Karpas-422 (cell line): ENCODE measurements at places on chromosomes 13 and 19. TPM values are rescaled to one million over a fixed set of nuclear protein-coding genes. Genes with fewer than 3 reads are reported as not detected.

- no peak for DNase-seq
Observed at GRCh38 chr13:48411147-48411794, 1.6 kb downstream of the LPAR6 start.

GRCh38 chr19:46124638-46125115 lies at the start of gene IGFL3:
Gene IGFL3, minus strand, starts transcription at chr19:46124688. Its CDS starts 39 bp downstream, at chr19:46124649.
- peak; percentile 61 for DNase-seq

DNA sequence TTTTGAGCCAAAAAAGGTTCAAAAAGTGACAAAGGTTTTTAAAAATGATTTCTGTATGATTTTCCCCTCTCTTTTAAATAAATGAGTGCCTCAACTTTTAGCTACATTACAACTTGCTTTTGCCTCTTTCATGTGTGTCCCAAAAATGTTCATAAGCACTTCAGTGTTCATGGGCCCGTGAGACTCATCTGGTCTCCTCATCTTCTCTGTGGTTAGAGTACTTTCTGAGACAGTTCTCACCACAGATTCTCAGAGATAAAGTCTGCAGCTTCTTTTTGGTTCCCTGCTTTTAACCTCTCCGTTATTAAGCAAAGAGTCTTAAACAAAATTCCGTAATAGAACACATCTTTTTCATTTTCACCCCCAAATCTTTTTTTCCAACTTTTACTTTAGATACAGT lies 156.9 kb downstream of the DLEU7 start:
- DNase-seq, result no peak

DNA sequence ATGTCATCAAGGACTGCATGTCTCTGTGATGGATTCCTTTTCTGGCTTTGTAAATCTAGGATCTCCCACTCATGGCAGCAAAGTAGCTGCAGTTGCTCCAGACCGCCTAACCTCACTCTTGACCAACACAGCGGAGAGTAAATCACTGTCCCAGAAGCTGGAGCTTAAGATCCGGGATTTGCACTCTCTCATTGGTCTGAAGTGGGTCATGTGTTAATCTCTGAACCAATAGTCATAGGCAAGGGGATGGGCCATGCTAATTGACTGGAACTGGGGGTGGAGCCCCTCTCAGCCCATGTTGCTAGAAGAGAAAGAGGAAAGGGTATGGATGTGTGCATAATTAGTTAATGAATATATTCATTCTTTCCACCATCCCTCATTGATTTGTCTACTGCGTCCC lies 34.0 kb downstream of the VAV1 start:
- peak; percentile 66 for DNase-seq

DNA sequence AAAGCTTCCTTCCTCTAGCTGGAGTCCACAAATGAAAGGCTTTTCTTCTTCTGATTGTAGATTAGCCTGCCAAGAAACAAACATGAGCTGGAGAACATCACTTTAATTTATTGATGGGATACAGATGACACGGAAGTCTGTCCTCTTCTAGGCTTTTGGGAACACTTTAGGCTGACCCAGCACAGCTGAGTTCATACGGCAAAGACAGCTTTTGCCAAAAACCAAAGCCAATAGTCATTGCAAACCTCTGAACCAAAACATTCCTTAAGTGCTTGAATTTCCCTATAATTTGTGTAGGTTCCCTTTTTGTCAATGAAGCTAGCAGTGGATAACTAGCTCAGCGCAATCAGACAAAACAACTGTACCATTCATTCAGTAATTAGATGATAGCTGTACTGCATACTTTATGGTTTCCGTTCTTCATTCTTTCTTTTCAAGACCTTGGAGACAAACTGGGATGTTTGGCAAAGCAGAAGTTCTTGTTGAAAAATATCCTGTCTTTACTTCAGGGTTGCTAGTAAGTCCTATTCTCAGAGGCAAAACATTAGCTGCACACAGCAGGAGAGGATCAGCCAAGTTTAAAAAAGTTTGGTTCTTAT lies 95.7 kb upstream of the SPRY2 start:
- no peak for DNase-seq

DNA sequence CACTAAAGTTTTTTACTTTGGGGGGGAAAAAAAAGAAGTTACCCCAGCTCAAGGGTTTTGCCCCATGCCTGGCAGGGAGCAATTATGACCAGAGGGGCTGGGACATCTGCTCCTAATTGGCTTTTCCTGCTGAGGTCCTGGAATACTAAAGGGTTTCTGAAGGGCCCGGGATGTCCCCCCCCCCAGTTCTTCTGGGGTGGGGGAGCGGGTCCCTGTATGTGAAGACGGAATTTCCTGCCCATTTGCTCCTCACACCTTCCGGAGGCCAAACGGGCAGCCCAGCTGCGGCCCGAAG lies 1.1 kb upstream of the DLL3 start:
- DNase-seq, result no peak

- DNase-seq, result no peak
Observed at GRCh38 chr19:15137777-15138176, 30.6 kb downstream of the SYDE1 start.

- DNase-seq, result no peak
Observed at GRCh38 chr13:25871389-25872125, 180.3 kb downstream of the SHISA2 start.

GRCh38 chr13:94717916-94718315 lies 5.6 kb upstream of the SOX21 start:
- no peak for DNase-seq

DNA sequence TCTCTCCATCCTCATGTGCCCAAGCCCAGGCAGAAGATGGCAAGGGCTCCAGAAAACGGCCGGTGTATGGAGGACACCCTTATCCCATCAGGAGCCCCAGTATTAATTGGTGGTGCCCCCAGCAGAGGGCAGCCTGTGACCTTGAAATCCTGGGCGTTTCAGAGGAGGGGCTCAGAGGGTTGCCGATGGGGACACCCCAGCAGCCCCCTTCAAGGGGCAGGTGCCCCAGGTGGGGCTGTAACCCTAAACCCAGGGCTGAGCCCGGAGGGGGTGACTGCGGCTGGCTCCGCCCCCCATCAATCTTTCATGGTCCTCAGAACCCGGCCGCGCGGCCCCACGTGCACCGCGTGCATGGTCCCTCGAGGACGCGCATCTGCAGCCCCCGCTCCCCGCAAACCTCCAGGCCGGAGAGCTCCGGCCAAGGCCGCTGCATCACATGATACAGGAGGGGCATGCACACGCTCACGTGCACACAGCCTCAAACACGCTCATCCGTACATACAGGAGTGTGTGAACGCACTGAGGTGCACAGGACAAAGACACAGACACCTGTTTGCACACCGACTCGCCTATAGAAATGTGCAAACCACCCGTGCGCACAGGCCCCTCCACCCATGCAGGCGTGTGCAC lies 949 bp downstream of the RAB3A start:
- peak; percentile 78 for DNase-seq

DNA sequence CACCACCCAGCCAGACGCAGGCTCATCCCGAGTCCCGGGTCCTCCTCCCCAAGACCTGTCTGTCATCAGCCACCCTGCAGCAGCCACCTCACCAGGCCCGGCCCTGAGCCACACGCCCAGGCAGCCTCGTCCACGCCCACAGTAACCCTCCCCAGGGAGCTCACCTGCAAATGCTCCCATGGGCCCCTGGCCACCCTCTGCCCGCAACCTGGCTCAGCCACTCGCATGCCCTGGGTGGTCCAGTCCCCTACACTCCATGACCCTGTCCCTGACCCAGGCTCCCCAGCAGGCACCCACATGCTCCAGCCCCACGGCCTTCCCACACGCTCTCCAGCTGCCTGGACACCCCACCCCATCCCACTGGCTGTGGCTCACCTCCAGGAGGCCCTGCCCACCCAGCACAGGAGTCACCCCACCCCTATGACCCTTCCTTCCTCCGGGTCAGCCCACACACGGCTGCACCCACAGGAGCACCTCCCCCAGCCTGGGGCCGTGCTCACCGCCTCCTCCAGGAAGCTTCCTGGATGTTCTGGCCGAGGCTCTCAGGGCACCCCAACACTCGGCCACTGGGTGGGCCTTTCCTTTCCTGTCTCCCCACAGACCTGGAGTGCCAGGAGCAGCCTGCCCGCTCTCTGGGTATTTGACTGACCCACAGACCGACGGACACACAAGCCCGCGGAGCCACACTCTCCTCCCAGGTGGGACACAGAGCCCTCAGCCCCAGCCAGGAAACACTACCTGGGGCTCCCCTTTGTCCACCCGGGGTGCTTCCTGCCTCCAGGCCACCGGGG lies 3.6 kb downstream of the TMEM259 start:
- peak; percentile 69 for DNase-seq

DNA sequence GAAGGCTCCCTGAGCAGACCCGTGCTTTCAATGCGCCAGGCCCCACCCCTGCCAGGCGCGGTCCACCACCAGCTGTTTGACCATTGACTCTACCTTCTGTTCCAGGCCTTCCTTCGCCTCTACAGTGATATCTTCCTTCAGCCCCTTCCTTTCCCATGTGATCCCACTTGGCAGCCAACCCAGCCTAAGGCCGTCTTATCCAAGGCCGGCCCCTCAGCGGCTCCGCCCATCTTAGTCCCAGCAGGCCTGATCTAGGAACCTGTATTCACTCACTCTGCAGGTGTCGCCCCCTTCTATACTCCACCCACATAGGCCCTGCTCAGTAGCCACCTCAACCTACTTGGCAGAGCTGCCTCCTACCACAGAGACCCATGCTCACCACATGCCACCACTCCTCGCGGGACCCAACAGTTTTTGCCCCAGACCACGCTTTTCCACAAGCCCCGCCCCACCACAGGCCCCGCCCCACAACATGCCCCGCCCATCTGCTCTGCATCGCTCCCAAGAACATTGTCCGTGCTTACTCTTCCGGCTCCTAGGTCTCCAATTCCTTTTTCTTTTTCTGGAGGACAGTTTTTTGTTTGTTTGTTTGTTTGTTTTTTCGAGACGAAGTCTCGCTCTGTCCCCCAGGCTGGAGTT lies 2.9 kb downstream of the RASIP1 start:
- DNase-seq, result no peak

- DNase-seq, result no peak
Observed at GRCh38 chr19:43811837-43812236, 9.6 kb upstream of the LYPD5 start.

DNA sequence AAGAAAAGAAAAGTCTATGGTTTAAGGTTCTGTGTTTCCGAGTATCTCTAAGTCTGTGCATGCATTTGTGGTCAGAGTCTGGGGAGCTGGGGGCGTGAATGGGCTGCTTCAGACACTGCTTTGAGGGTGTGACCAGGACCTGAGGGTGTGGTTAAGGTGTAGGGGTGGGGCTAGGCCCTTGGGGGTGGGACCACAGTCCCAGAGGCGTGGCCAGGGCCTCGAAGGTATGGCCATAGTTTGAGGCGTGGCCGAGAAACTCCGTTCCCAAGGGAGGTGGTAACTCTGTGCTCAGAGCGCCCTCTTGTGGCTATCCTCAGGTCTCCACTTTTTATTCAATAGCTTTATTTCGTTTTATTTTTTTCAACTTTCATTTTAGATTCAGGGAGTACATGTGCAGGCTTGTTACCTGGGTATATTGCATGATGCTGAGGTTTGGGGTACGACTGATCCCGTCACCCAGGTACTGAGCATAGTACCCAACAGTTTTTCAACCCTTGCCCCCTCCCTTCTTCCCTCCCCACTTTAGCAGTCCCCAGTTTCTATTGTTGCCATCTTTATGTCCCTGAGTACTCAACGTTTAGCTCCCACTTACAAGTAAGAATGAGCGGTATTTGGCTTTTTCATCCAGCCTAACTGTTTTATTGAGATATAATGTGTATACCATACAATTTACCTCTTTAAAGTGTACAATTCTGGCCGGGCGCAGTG lies 7.0 kb upstream of the CBLC start:
- DNase-seq, result peak; percentile 98

DNA sequence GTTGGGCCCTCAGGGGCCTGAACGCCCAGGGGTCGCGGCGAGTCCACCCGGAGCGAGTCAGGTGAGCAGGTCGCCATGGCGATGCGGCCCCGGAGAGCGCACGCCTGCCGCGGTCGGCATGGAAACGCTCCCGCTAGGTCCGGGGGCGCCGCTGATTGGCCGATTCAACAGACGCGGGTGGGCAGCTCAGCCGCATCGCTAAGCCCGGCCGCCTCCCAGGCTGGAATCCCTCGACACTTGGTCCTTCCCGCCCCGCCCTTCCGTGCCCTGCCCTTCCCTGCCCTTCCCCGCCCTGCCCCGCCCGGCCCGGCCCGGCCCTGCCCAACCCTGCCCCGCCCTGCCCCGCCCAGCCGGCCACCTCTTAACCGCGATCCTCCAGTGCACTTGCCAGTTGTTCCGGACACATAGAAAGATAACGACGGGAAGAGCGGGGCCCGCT lies at the start of gene CCNA1:
CCNA1 (plus strand) TSS at position 390 of the 439 bp plus-strand sequence. CDS start 562 bp downstream, outside the sequence.
- DNase-seq, result no peak

DNA sequence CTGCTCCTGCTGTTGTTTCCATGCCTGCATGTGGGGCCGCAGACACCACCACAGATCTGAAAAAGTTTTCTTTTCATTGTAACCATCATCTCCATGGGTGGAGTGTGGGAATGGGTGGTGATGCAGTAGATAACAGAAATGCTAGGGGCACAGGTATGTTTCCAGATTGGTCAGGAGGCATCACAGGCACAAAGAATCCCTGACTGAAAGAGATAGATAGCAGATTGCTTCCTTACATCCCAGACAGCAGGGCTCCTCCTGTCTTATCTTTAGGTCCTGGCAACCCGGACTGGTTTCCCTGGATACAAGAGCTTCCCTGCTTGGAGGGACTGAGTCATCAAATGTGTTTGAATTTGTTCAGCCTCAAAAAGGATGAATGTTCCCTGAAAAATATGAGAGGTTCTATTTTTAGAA lies 1937.6 kb downstream of the PCDH9 start:
- no peak for DNase-seq

The STOML3 gene
- not detected in 2 replicates for total RNA-seq

The ZNF382 gene
- 2.9 and 6.1 TPM in 2 replicates for total RNA-seq

DNA sequence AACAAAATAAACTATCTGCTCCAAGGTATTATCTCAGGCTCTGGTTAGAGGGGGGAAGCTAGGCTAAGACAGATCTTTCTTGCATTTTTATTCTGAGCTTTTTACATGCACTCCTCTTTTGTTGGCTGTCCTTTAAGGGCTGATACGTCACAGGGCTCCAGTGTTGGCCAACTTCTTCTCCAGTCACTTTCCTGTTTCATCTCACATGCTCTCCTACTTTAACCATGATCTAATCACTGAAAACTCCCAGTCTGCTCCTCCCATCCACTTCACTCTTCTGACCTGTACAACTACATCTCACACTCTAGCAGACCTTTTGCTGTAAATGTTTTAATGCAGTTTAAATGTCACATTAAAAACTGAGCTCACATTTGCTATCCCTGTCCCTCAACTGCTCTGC lies 510.0 kb upstream of the KLF12 start:
- DNase-seq, result no peak
